RWPE1 (cell line): ENCODE measurements at places on chromosomes 16 and 17.

GRCh38 chr17:13421581-13422130 lies 180.1 kb downstream of the HS3ST3A1 start:
- no peak for DNase-seq

DNA sequence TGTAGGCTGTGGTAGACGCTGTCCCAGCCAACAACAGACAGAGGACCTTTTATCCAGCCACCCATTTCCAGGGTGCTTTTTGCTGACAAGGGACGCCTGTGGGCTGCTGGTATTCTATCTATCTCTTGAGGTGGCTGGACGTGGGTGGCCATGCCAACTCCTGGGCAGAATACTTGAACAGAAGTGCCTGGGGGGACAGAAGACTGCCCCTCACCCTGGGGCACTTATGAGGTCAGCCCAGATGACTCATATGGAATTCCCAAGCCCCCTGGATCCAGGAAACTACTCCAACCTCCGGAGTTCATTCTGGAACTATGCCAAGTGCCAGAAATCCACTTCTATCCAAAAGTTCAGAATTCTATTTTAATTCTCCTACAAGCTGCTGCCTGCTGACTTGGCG lies 61.3 kb downstream of the CDRT4 start:
- DNase-seq: no peak

- DNase-seq: no peak
Measured at GRCh38 chr17:46192189-46192438, 1.1 kb downstream of the KANSL1 start.

DNA sequence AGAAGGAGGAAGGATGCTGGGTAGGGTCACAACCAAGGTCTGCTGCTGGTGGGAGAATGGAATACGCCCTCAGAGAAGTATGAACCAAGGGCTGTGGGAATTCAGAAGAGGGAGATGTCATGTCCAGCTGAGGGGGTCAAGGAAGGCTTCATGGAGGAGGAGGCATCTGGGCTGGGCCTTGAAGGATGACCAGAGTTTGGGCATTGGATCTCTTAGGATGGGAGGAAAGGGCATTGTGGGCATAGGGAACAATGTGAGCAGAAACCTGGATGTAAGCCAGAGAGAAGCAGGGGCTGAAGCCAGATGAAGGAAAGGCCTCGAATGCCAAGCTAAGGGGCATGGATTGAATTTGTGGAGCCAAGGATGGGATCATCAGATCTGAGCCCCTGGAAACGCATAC lies 49.2 kb upstream of the MAP3K14 start:
- no peak for DNase-seq

- DNase-seq: no peak
Measured at GRCh38 chr16:72367851-72368250, 195.9 kb upstream of the PMFBP1 start.

- no peak for DNase-seq
Measured at GRCh38 chr17:50170662-50171370, 5.0 kb downstream of the SGCA start.
